ENCODE measurements at places on chromosomes 11 and 22.

- no peak for DNase-seq
Measured at GRCh38 chr11:5546457-5546856, 1.9 kb downstream of the OR52H1 start.

DNA sequence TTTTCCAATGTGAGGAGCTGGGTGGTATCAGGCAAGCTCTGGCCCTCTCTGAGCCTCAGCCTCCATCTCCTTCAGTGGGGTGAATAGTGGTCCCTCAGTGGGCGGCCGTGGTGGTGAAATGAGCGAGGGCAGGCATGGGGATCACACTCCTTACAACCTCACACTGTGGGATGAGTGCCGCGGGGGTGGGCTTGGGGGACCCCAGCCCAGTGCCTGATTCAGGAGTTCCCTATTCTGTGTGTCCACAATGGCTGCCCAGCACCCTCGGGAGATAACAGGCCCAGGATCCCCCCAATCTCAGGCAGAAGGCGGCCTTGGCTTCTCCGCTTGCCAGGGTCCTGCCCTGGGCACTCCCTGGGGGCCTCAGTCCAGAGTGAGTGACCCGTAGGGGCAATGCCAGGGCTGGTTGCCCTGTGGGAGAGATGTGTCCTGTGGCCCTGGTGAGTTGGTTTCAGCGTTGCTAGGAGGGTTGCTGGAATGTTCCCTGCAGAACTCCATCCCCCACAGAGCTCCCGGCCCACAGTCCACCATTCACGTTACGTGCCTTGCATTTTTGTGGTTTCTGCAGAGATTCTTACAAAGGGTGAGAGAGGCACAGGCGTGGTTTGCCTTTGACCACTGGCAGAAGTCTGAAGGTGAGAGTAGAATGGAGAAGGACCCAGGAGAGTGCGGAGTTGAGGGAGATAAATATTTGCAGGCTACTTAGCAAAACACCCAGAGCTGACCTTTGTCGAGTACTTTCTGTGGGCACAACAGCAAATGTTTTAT is 2.9 kb downstream of the ALDH3B1 start:
- DNase-seq = no peak

DNA sequence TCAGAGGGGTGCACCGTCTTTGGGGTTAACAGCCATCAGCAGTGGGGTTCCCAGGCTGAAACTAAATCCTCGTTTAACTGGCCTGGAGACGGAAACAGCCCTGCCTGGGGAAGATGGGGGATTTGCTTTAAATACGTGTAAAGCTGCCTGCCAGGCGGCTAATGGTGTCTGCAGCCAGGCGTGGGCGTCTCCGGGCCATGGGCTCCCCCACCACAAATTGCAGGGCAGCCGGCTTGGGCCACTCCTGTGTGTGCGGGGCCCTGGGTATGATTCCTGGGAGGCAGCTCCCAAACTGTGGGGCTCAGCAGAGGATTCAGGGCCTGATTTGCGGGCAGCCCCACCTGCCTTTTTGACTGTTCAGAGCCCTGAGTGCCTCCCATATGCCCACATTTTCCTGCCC is 110.5 kb downstream of the KCNQ1 start:
- peak; percentile 54 for DNase-seq

GRCh38 chr22:19062943-19063308 is 59.3 kb downstream of the DGCR2 start:
- no peak for DNase-seq

GRCh38 chr11:67397986-67398660 is 3.5 kb downstream of the PPP1CA start:
- no peak for DNase-seq

GRCh38 chr22:30436196-30436595 is 10.6 kb downstream of the MTFP1 start:
- no peak for DNase-seq

DNA sequence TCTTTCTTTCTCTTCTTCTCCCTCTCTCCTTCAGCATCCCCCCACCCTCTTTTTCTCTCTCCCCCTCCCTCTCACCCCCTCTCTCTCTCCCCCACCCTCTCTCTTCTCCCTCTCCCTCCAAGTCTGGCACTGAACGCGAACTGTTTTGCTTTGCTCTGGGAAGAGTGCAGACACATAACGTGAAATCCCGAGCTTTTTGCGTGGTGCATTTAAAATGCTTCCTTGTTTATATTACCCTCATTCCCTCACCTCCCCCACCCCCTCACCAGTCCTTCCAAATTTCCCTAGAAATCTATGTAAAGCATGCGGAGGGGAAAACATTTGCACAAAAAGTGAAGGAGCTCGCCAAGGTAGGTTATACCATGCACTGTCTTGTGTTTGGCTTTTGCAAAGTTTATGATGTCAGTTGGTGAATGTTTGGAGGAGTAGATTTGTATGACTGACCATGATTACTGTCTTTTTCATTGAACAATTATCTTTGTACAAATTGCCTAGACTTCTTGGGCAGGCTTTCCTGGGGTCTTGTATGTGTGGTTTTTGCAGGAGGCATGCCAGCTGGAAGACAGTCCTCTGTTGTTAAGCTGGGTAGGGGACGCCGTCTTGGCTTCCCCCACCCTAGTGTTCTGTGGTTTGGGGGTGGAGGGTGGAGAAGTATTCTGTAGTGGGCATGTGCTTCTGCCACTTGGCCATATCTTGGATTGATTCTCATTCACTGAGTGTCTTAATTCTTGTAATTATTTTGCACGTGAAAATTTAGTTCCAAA is 123.7 kb upstream of the HSD17B12 start:
- DNase-seq = no peak

GRCh38 chr22:29195118-29195963 is 10.4 kb upstream of the EMID1 start:
- no peak for DNase-seq

- no peak for DNase-seq
Measured at GRCh38 chr11:26976389-26976788, 17.5 kb upstream of the FIBIN start.

DNA sequence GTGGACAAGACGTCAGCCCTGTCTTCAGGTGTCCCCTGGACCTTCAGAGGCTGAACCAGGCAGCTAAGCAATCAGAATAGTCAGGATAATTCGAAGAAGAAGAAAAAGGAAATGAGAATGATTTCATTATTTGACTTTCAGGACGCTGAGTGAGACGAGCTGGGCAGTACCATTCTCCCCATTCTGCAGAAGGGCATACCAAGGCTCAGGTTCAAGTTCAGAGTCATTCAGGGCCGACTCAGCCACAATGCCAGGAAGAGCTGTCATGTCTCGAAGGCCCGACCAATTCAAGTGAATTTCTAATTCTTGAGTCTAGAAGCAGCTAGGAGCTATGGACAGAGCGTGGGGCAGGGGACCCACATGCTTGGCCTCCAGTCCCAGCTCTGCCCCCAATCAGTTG is 33.8 kb upstream of the CD82 start:
- DNase-seq = no peak

DNA sequence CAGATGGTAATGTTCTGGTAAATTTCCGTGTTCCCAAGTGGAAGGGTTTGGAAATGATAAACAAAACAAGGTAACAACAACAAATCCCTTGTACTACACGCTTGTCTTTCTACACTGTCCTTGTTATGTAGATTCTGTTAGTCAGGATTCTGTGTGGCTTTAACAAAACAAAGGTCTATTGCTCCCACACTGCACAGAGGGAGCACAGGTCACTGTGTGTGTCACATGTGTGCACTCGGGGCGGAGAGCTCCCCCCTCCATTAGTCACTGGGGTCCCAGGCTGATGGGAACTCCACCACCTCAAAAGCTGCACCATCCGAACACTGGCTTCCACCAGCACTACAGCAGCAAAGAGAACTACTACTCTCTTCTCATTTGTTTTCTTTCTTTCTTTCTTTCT is 227.9 kb downstream of the NTM start:
- no peak for DNase-seq

DNA sequence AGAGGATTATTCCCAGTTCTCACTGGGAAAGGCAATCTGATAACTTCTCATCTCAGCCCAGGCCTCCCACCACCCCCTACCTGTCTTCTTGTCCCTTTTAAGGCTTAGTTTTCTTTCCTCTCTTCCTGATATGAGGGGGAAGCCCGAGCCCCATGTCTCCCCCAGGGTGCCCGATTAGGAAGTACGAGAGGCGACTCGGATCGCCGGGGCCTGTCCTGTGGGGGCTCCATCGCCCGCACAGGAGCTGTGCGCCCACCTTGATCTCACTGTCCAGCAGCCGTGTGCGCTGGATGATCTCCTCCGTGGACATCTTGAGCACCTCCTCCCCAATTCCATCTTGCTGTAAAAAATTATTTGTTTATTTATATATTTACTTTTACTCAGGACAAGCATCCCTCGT is 628 bp downstream of the PSMC3 start:
- no peak for DNase-seq

Data from left forelimb (tissue), 1 donor.